ENCODE measurements at places on chromosomes 6 and 20. TPM values are rescaled to one million over a fixed set of nuclear protein-coding genes. Genes with fewer than 3 reads are reported as not detected.
A peak's percentile ranks its signal among the peaks of the same experiment; 100 is the strongest.

GRCh38 chr6:90536520-90536919, 50.4 kb downstream of the MAP3K7 start:
- H3K4me3 ChIP-seq = no peak overlapping the region
- no peak overlapping the region for H3K27ac ChIP-seq
- H3K27me3 ChIP-seq = no peaks in the 10 kb centered on the region
- DNase-seq = no peak
- no peaks in the 10 kb centered on the region for H3K4me1 ChIP-seq

- DNase-seq = peak; percentile 25
- no peaks in the 10 kb centered on the region for H3K27me3 ChIP-seq
- H3K36me3 ChIP-seq = no peaks in the 10 kb centered on the region
- H3K4me3 ChIP-seq = peak overlapping the region; percentile 10
- H3K4me1 ChIP-seq = peaks cover 30% of the 10 kb centered on the region
Measured at GRCh38 chr6:37819802-37820717, 533 bp downstream of the ZFAND3 start.

ZNF165 gene
- 6.5 TPM for total RNA-seq

MARCKS gene
- total RNA-seq = 31.6 TPM

- H3K27ac ChIP-seq = no peak overlapping the region
- no peak overlapping the region for H3K4me3 ChIP-seq
- H3K27me3 ChIP-seq = no peaks in the 10 kb centered on the region
- no peaks in the 10 kb centered on the region for H3K36me3 ChIP-seq
- no peak for DNase-seq
- no peaks in the 10 kb centered on the region for H3K4me1 ChIP-seq
Measured at GRCh38 chr6:18053555-18054445, 66.4 kb upstream of the KIF13A start.

GRCh38 chr6:12148841-12149240, 136.7 kb downstream of the HIVEP1 start:
- H3K36me3 ChIP-seq = no peaks in the 10 kb centered on the region
- H3K27me3 ChIP-seq = no peaks in the 10 kb centered on the region
- no peak for DNase-seq
- H3K4me3 ChIP-seq = no peak overlapping the region

DNA sequence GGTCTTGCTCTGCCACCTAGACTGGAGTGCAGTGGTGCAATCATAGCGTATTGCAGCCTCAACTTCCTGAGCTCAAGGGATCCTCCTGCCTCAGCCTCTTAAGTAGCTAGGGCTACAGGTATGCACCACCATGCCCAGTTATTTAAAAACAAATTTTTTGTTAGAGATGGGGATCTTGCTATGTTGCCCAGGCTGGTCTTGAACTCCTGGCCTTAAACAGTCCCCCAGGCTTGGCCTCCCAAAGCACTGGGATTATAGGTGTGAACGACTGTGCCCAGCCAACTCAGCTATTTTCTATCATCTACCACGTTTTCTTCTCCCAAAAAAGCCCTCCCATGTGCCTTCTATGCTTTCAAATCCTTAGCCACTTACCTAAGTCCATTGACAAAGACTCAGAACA, 243.7 kb upstream of the SOX4 start:
- H3K27me3 ChIP-seq = no peaks in the 10 kb centered on the region
- H3K4me1 ChIP-seq = no peaks in the 10 kb centered on the region
- H3K36me3 ChIP-seq = no peaks in the 10 kb centered on the region
- DNase-seq = no peak
- H3K4me3 ChIP-seq = no peak overlapping the region

DNA sequence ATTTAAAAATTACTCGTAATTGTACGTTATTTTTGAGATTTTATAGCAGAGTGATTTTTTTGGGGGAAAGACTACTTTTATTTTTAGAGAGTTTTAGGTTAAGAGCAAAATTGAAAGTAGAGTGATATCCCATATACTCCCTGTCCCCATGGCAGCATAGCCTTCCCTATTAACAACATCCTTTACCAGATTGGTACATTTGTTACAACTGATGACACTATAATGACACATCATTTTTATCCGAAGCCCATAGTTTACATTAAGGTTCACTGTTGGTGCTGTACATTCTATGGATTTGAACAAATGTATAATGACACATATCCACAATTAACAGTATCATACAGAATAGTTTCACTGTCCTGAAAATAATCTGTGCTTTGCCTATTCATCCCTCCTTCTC, 1126.4 kb upstream of the CITED2 start:
- H3K4me1 ChIP-seq = no peaks in the 10 kb centered on the region
- DNase-seq = no peak
- H3K27me3 ChIP-seq = no peaks in the 10 kb centered on the region
- H3K36me3 ChIP-seq = no peaks in the 10 kb centered on the region

DNA sequence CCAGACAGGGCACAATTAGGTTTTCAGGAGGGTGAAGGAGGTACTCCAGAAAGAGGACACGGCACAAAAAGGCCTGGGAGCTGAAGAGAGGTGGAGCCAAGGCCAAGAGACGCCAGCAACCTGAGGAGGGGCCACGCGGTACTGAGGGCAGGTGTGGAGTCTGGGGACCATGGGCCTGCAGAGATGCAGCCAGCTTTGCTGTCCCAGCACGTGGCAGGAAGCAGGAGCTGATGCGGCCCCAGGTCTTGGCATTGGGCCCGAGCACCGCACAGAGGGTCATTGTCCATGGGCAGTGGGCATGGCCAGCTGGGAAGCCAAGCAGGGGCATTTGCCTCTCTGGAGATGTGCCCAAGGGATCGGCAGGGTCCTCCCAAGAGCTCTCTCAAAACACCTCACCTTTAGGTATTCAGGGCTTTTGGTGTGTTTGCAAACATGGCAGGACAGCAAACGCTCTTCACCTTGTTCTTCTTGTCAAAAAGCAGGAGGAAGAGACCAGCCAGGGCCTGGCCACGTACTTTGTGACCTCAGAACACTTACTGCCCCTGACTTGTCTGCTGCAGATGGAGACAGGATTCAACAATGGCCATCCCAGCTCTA, 1.4 kb upstream of the BPIFB1 start:
- no peaks in the 10 kb centered on the region for H3K36me3 ChIP-seq
- no peak for DNase-seq
- H3K27ac ChIP-seq = no peak overlapping the region
- no peaks in the 10 kb centered on the region for H3K4me1 ChIP-seq

RPS6KA2 gene
- 17.1 TPM for total RNA-seq

GRCh38 chr6:43911354-43912115, 141.5 kb downstream of the VEGFA start:
- no peak overlapping the region for H3K4me3 ChIP-seq
- no peaks in the 10 kb centered on the region for H3K36me3 ChIP-seq
- H3K4me1 ChIP-seq = no peaks in the 10 kb centered on the region
- H3K27ac ChIP-seq = no peak overlapping the region

GRCh38 chr6:16200321-16200883, 38.0 kb upstream of the GMPR start:
- H3K27me3 ChIP-seq = no peaks in the 10 kb centered on the region
- no peaks in the 10 kb centered on the region for H3K36me3 ChIP-seq
- DNase-seq = no peak
- H3K4me1 ChIP-seq = no peaks in the 10 kb centered on the region
- H3K4me3 ChIP-seq = no peak overlapping the region
- H3K27ac ChIP-seq = no peak overlapping the region

DNA sequence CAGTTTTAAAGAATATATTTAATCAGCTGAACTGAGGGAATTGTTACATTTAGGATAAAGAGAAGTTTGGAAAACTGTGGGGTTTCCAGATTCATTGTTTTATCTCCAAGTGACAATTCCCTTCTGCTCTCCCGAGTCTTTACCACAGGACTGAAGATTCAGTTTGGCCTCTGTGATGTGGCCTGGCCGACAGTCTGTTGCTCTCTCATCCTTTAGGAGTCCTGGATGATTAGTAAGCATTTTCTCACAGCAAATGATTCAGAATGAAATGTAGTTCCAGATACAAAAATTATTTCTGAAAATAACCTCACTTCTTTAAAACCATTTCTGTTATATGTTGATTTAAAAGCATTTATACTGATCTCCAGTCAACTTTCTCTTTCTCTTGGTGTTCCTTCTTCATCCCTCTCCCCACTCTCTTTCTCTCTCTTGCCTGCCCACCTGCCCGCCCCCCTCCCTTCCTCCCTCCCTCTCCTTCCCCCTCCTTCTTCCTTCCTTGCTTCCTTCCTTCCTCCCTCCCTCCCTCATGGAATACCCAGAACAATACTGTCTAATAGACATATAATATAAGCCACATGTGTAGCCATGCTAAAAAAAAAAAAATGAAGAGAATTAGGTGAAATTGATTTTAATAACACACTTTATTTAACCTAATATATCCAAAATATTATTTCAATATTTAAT, 254.9 kb downstream of the PRL start:
- no peaks in the 10 kb centered on the region for H3K27me3 ChIP-seq
- DNase-seq = no peak
- H3K27ac ChIP-seq = no peak overlapping the region
- no peaks in the 10 kb centered on the region for H3K4me1 ChIP-seq
- H3K4me3 ChIP-seq = no peak overlapping the region

GRCh38 chr6:75568965-75569364, 32.7 kb upstream of the SENP6 start:
- no peak for DNase-seq
- H3K4me3 ChIP-seq = no peak overlapping the region
- H3K27me3 ChIP-seq = no peaks in the 10 kb centered on the region
- H3K36me3 ChIP-seq = no peaks in the 10 kb centered on the region
- no peak overlapping the region for H3K27ac ChIP-seq

GRCh38 chr20:54108326-54108642, 37.9 kb upstream of the BCAS1 start:
- H3K4me3 ChIP-seq = no peak overlapping the region
- H3K27ac ChIP-seq = no peak overlapping the region
- no peaks in the 10 kb centered on the region for H3K27me3 ChIP-seq

DNA sequence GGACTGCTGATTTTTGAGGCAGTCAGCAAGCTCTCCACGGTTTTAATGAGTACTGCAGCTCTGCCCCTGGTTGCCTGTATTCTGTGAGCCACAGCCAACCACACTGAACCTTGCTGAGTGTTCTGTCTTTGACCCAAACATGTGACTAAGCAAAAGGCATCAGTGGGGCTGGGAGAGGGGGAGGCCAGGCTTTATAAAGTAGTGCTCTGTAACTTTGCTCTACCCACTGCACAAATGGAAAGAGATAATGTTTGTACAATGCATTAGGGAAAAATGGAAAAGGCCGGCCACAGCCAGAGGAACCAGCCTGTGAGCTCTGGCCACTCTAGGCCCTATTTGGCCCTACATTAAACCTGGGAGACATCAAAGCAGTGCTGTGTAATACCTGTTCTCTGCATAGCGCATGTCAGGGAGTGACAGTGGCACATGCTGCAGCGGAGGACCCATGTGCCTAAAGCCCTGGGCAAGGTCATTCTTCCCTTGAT, 22.0 kb downstream of the KLHL31 start:
- peaks cover 16% of the 10 kb centered on the region for H3K4me1 ChIP-seq
- H3K27ac ChIP-seq = no peak overlapping the region
- no peak for DNase-seq
- H3K4me3 ChIP-seq = no peak overlapping the region
